T-helper 17 cell (primary cell): ENCODE measurements at places on chromosomes 3 and 15. TPM values are rescaled to one million over a fixed set of nuclear protein-coding genes. Genes with fewer than 3 reads are reported as not detected.

The GOLGA8O gene
- total RNA-seq: 2.3 TPM

The EFCC1 gene
- 0.12 TPM for total RNA-seq

The IQCB1 gene
- 55.1 TPM for total RNA-seq

The PIERCE2 gene
- 0.97 TPM for total RNA-seq

The RTP1 gene
- total RNA-seq: not detected

The CFAP91 gene
- total RNA-seq: 2.7 TPM

The ARL14 gene
- total RNA-seq: not detected

The ZNF502 gene
- total RNA-seq: 0.91 TPM
